ENCODE measurements at places on chromosomes 12 and 14.
A peak's percentile ranks its signal among the peaks of the same experiment; 100 is the strongest.

GRCh38 chr14:102120888-102121287 is 18.8 kb upstream of the WDR20 start:
- no peak for DNase-seq

- DNase-seq: peak; percentile 3
These were observed 24.3 kb upstream of the HSPB8 start for GRCh38 chr12:119154435-119154818.

DNA sequence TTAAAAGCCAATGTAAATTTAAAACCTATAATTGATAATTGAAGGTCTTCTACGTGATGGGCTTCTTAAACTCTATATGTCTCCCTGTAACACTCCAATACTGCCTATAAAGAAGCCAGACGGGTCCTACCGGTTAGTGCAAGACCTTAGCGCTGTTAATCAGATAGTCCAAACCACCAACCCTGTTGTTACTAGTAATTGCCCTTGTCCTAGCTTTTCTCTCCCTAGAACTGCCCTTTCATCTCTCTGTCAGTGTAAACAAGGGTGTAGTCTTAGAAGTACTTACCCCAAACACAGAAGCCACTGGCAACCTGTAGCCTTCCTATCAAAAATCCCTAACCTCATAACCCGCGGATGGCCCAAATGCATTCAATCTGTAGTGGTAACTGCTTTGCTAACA is 243.0 kb upstream of the DIO3 start:
- no peak for DNase-seq

- DNase-seq: no peak
These were observed 122.9 kb downstream of the MYRFL start for GRCh38 chr12:69947897-69948296.

DNA sequence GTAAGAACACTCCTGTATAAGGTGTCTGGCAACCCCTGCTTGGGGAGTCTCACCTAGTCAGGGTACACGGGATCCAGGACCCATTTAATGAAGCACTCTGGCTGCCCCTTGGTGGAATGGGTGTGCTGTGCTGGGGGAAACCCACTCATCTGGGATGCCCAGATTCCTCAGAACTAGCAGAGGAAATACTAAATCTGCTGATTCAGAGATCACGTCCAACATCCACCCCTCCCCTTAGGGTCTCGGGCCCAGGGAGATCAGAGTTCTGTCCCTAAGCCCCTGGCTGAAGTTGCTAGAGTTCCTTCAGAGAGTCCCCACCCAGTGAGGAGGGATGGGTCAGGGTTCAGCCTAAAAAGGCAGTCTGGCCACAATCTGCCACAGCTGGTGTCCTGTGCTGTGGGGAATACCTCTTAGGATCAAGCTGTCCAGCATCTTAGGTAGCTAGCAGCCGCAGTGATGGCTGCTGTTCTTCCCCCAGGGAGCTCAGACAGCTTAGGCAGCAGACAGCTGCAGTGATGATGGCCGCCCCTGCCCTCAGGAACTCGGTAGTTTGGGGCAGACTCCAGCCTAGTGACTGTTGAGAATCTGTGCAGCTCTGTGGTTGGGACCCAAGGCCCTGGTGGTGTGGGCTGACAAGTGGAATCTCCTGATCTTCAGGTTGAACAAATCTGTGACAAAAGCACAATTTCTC is 74.8 kb downstream of the IFNG-AS1 start:
- DNase-seq: no peak
